Lower lobe of right lung (tissue), 2 donors: ENCODE measurements at places on chromosomes 4 and X.
A peak's percentile ranks its signal among the peaks of the same experiment; 100 is the strongest.

- DNase-seq = no peak
Observed at GRCh38 chrX:149950681-149951080, 12.4 kb upstream of the EOLA2 start.

DNA sequence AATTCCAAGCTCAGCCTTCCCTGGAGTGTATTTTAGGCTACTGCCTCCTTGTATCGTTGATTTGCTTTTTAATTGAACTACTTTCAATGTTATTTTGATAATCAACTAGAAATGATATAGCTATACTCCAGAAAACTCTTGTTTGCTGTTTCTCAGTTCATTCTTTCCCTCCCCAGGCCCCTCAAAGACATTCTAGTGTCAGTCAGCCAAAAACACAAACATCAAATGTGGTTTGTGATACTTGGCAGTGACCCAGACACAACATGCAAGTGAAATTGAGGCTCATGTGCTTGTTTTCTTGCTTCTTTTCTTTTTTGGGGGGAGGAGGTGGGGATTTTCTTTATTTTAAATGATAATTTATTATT, 7.6 kb downstream of the FAT4 start:
- no peak for DNase-seq

DNA sequence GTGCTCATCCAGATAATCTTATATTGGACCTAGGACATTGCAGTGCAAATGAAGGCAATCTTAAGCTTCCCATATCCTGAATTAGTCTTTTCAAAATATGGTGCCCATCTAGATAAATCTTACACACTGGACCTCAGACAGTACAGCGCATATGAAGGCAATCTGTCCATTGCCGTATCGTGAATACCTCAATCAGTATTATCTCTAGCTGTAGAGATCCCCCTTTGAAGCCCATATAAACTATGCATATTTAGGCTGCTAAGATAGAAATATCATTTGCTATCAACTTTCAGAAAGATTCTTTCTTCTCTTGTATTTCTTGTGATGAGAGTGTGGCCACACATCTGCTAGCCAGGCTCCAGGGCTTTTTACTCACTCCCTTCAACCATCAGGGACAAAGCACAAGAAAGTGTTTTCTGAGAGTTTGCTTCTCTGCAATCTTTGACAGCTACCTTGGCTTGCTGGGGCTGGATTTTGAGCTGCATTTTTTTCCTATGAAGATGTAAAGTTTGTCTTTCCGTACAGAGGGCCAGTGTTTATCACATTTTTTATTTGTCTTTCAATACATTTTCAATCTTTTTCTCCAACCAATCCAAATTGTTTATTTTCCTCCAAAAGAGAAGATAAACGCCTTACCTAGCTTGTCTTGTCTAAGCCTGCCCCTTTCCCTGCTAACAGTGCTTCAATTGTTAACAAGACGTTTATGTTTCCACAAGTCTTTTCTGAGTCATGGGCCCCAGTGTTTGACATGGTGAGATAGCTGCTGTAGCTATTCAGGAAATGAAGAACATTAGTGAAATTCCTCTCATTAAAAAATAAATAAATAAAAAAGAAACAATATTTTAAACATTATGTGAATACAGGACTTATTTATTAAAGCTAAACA, 57.6 kb upstream of the FAT1 start:
- DNase-seq = no peak

DNA sequence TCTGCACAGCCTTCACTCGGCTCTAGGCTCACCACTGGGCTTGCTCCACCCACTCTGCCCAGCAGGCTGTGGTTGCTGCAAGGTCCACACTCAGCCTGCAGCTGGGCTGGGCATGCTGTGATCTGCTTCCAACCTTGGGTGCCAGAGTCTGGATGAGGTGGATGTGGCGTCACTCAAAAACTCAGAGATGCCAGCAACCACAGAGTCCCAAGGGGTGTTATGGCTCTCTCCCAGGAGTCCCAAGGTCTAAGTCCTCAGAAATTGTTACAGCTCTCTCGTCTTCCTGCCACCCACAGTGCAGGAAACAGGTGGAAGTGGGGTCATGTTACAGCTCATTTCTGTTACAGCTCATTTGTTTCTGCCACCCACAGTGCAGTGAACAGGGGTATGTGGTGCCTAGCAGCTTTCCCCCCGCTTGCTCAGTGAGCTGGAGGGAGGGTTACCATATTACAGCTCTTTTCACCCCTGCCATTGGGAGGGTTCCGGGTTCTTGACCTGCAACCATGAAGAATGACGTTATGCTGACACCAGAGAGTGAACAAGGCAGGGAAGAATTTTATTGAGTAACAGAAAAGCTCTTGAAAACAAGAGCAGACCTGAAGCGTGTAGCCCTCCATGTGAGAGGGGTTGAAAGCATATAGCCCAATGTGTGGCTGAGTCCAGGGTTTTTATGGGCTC, 893.9 kb downstream of the PCDH7 start:
- no peak for DNase-seq

DNA sequence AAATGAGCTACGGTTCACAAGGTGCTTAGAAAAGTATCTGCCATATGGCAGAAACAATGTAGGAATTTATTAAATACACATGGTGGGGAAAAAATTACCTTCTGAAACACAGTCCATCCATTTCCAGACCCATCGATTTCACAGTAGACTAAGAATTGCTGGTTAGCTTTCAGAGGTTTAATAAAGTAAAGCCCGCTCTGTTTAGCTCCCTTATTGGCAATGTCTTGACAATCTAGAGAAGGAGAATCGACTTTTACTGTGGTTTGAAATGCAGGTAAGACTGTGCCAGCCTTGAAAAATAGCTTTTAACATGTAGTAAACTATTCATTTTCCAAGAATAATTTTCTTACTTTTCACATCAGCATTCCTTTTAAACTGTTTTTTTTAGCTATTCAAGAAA, 2.9 kb downstream of the FGG start:
- no peak for DNase-seq

GRCh38 chr4:58936436-58936835, 1826.3 kb upstream of the IGFBP7 start:
- DNase-seq = no peak

- DNase-seq = no peak
Observed at GRCh38 chr4:54073271-54073880, 9.0 kb upstream of the CHIC2 start.

- DNase-seq = no peak
Observed at GRCh38 chrX:154121961-154122360, 22.1 kb upstream of the OPN1LW start.

DNA sequence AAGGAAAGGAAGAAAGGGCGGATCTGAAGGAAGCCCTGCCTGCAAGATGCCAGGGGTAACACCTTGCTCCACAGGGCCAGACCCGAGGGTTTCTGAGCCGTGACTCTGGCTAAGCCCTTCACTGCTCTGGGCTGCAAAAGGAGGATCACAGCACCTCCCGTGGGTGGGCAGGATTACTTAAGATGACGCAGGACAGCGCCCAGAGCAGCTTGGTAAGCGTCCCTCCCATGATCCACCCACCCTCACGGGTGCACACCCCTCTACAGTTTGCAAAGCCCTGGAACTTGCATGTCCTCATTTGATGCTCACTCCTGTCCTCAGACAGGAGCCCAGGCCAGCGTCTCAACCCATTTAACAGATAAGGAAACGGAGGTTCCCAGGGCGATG, 64.9 kb downstream of the CRMP1 start:
- no peak for DNase-seq

DNA sequence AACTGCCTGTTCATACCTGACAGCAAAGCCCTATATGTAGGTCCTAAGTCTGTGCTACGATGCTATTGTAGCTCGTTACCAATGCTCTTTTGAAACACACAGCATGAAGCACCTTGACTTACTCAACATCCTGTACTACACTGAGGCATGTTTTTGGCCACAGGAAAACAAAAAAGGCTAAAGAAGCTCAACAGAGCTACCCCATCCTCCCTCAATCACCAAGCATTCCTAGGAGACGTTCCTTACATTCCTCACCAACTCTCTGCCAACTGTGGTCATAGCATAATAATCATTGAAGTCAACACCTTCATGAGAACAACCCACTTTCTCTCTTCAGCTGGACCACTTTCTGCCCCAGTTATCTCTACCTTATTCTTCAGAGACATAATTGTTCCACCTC, 73.7 kb upstream of the SLC25A43 start:
- DNase-seq = no peak

DNA sequence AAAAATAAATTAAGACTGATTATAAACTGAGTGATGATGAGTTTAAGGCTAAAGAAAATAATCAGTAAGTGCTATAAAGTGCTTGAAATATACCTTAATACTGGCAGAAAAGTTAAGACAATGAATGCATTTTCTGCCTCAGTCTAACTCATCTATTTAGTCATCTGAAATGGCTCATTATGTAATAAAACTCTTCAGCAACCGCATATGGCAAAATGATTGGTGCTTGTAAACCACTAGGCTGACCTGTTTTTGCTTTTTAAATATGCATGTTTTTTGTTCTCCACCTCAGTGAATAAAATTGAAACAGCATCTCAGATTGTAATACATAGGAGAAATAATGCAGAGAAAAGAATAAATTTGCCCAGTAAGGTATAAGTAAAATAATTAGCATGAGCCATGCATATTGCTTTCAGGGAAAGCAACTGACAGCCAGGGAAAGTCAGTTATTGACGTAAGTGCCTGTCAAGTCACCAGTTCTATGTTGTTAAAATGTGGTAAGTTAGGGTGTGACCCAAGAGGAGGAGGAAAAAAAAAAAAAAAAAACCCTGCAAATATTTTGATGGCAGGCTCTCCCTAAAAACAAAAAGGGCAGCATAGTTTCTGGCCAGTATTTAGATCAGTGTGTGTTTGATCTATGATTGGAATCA, 167.5 kb downstream of the PALLD start:
- no peak for DNase-seq

GRCh38 chr4:84574069-84574720, 8.7 kb upstream of the CDS1 start:
- DNase-seq = no peak

DNA sequence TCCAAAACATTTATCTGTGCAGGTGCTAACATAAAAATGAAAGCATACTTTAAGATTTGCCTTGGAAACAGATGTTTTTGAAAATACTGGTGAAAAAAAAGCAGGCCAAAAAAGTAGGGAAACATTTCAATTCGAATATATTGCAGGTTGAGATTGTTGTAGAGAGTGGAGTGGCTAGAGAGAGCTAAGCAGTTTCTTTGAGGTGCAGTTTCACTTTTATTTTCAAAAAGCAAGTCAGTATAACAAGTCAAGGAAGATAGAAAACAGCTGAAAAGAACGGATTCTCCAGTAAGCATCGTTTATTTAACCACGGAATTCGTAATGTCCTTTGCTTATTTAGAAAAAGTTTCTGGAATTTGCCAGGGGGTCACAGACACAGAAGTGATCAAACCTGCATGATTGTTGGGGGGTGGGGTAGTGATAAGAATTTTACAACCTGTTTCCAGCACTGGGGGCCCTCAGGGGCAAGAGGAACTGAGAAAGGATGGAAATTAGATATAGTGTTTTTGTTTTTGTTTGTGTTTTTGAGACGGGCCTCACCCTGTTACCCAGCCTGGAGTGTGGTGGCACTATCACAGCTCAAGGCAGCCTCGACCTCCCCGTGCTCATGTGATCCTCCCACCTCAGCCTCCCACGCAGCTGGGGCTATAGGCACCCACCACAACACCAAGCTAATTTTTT, 175.0 kb downstream of the TENM3 start:
- no peak for DNase-seq

- DNase-seq = no peak
Observed at GRCh38 chr4:53921856-53922255, 142.5 kb downstream of the CHIC2 start.

DNA sequence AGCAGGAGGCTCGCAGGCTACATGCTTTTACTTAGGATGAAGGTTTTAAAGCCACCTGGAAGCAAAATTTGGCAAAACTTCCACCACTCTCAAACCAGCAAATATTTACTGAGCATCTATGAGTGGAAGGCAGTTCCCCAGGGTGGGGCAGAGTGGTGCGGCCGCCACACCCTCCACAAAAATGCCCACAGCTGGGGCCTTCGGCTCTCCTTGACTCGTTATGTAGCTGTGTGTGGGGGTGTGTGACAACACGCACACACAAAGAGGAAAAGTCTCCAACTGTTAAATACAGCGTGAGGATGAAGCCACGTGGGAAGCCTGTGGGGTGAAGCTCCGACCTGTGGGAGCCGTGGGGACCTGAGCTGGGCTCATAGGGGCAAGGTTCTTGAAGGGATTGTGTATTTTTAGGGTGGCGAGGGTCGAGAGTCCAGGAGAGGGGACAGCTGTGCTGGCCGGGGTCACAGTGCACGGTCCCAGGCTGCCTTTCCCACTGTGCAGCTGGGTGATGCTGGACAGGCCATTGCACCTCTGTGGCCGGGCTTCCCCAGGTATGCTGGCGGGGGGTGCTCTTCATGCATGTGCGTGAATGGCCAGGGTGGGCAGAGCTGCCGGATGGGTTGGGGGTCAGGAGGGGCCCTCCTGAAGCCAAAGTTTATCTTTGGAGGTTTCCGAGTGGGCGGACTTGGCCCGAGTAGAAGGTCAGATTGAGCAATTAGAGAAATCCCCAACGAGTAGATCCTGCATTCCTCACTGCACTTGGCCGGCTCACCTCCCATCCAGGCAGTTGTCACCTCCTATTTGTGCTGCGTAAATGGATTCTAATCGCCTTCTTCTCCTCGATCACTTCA, 25.4 kb downstream of the SORCS2 start:
- peak; percentile 82 for DNase-seq

GRCh38 chrX:129659141-129659540, 4.4 kb upstream of the APLN start:
- DNase-seq = no peak

DNA sequence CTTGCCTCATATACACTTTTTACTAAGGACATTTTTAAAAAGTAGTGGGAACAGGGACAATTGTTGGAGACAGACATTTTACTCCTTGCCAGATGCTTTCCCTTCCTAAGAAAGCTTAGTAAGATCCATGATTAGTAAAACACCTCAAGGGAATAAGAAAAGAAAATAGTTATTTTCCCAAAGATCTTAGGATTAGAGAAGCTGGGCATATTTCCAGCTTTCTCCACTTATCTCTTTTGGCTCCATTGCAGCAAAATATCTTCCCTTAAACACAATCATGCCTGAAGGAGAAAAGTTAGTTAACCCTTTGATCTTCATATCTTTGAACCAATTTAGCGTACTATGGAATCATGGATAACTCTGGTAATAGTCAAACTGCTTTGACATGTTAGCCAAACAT, 257.9 kb downstream of the PCDH18 start:
- DNase-seq = no peak

DNA sequence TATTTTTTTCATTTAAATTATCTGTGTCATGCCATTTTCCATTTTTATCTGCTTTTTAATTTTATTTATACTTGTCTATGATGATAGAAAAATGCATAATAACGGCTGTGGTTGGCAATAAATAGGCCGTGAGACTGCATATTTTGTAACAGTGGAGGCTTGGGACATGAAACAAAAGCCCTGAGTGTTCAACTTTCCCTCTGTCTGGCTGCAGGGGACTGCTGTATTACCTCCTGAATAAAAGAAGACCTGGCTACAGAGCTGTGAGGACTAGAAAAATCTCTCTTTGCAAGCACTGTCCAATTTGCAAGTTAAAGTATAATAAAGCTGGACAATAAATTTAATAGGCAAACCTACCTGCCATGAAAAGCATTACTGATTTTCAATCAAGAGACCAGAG, 82.1 kb downstream of the MAGEB10 start:
- DNase-seq = no peak
